ENCODE measurements at places on chromosomes 5 and 9. TPM values are rescaled to one million over a fixed set of nuclear protein-coding genes. Genes with fewer than 3 reads are reported as not detected.

GRCh38 chr9:1087120-1087881 is 37.1 kb downstream of the DMRT2 start:
- no peak for DNase-seq

DNA sequence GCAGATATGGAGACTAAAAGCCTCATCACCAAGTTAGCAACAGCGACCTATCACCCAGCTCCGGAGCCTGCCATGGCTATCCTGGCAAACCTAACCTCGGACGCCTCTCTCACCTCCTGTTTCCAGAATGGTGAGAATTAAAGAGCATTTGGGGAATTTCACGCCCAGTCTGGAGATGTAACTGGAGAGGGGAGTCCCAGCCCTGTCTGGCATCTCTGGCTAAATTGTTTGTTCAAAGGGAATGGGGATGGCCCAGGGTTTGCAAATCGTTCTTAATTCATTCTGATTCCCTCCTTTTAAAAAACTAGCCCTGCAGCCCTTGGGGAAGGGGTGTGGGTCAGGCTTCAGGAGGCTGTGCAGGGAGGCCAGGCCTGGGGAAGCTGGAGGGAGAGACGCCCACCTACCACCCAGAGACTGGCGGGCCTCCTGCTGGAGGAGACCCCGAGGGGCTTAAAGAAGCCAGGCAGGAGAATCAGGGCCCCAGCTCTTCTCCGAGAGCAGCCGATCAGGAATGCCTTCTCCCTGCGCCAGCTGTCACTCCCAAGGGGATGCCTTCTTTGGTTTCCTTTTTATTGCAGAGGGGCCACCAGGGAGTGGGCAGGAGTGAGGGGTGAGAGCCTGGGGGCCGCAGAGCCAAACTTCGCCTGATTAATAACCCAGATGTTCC is 964 bp upstream of the COL5A1 start:
- no peak for DNase-seq

DNA sequence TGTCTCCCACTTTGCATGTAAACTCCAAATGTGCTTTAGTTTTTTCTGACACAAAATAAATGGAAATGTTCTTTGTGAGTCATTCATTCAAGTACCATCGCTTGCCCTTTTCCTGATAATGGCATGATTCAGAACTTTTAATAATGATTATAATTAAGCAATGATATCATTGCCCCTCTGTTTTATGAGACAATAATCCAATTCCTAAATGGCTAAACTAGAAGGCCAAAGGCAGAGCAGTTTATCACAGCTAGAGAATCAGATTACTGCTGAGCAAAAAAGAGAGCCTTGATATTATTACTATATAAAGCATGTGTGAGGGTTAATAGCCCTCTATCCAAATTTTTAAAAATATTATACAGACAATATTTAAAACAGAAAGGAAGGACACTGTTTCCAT is 484.2 kb upstream of the PTPRD start:
- no peak for DNase-seq

DNA sequence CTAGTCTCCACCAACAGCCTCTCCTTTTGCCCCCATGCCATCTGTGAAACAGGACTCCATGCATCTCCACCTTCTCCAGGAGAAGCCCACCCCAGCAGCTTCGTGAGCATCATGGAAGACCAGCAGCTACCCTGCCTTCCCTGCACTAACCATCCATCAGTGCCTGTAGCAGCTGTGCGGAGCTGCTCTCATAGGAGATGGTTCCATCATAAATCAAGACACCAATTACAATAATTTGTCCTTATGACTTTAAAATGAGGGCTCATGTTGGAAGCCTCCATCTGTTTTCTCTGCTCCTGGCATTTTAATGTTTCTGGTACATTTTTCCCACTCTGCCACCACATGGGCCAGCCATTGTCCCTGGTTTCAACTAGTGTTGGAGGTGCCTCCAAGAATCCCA is 69.9 kb downstream of the FGF1 start:
- DNase-seq: no peak

DNA sequence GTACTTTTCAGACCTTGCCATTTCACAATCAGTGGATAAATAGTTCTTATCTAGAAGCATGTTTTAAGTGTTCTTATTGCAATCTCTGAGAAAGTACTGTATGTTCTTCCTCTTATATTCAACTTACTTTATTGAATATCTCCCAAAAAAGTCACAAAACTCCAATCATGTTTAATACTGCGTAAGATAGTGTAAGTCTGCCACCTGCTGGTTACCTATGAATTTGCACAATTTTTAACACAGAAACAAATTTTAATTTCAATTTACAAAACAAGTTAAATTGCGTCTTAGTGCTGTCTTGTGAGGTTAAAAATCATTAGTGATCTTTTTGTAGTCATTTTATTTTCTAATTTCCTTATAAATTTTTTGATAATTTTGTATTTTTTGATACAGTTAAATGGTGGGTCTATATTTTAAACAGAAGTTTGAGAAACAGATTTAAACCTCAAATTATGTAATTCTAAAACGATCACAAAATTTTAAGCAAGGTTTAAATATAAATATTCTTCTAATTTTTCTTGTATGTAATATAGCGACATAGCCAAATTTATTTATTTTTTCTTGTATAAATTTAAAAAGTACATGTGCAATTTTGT is 115.8 kb downstream of the EMB start:
- peak; percentile 54 for DNase-seq

DNA sequence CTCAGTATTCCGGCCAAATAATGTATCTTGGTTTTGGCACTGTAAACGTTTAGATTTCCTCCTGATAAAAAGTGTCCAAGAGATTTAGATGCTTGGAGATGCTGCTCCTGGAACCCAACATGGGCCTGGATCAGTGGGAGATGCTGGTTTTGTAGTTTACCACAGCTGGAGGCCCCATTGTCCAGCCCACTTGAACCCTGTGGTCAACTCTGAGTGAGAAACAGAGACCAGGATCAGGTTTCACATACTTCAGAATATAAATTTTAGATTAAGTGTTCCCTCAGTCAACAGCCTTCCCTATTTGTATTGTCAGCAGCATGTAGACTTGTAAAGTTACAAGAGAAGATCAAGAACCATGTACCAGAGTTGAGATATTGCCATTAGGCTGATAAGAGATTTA is 144.7 kb upstream of the C9orf72 start:
- no peak for DNase-seq

GRCh38 chr9:120336021-120336752 is 243.8 kb downstream of the CDK5RAP2 start:
- DNase-seq: no peak

DNA sequence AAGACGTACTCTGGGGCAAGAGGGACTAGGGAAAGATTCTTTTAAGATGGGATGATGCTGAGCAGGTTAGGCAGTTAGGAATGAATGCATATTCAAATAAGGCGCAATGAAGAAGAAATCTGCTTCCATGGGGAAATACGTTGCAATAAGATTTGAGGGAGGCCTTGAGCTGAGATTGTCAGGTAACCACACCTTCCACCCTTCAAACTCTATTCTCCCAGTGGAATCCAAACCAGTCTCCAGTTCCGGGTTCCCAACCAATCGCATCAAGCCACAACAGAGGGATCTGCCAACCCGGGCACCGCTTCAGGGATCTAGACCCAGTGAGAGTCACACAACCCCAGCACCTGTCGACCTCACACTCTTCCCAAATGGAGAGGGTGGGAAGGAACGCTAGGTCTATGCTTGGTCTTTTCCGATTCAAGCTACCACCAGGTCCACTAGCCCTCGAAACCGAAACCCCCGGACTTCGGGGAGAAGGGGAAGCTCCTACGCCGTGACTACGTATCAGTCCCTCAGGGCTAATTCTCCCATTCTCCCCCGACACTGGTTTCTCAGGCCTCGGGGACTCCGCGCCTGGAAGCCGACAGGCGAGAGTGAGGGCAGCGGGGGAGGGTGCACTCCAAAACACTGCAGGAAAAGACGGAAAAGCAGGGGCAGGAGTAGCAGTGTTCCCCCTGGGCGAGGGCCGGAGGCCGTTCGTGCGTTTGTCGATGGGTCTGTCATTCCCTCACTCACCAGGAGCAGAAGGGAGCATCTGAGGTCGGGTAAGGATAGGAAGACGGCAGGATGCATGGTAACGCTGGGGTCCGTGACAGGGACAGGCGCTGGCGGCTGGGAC is 534 bp downstream of the ERP44 start:
- peak; percentile 87 for DNase-seq

GRCh38 chr5:53059281-53059680 is 50.3 kb downstream of the MOCS2 start:
- no peak for DNase-seq

- peak; percentile 72 for DNase-seq
These were observed 34.3 kb upstream of the MACIR start for GRCh38 chr5:103224118-103224893.

- no peak for DNase-seq
These were observed 264.9 kb upstream of the EFNA5 start for GRCh38 chr5:107935645-107936044.

The LCN1 gene
- not detected for total RNA-seq

The EPB41L4A gene
- total RNA-seq: 0.48 TPM

The PCA3 gene
- not detected for total RNA-seq

The HACD4 gene
- not detected for total RNA-seq
